ENCODE measurements at places on chromosomes 16 and 17.
A peak's percentile ranks its signal among the peaks of the same experiment; 100 is the strongest.

DNA sequence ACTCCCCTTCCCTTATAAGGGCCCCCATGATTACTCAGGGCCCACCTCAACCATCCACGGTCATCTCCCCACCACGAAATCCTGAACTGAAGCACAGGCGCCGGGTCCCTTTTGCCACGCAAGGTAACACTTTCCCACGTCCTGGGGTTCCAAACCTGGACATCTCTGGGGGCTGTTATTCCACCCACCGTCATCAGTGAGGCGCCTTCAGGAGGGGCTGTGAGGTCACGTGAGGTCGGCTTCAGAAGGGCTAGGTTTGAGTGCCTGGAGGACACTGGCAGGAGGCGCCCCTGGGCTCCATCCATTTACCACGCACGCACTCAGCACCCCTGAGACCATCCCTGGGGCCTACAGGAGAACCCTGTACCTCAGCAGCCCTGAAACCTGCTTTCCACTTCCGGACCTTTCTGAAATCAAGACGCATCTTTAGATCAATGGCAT lies 4.1 kb downstream of the CD2BP2 start:
- peak; percentile 56 for DNase-seq

DNA sequence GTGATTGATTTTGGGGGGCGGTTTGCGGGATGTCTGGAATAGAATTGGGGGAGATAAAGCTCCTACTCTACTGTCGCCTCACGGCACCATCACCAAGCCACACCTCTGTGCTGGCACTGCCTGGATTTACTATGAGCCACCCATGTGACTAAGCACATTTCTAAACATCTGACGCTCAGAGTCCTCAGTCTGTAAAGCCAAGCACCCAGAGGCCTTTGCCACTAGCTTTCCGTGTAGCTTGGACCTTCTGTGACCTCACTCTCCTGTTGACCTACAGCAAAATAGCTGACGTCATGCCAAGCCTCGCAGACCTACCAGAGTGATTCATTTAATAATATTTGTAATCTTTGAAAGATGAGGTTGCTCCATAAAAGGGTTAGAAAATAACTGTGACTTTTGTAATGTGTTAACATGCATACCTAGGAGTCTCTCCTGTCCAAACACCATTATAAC lies 38.5 kb upstream of the MYOCD start:
- no peak for DNase-seq

DNA sequence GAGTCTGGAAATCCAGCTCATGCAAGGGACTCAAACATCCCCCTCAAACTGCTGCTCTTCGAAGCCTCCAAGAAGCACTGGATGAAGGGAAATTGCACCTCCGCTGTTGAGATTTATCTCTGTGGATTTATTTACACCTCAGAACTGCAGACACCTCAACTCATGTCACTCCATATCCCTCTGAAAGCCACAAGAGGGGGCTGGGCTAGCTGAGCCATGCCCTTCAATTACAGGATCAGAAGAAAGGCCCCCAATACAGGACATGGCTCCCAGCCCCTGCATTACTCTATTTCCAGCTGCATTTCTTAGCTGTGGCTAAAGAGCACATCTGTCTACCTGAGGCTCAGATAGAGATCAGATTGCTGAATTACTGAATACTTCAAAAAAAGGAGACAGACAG lies 103.1 kb upstream of the DYNLRB2 start:
- DNase-seq = no peak

GRCh38 chr17:81682565-81683207 lies 911 bp downstream of the ARL16 start:
- DNase-seq = no peak

DNA sequence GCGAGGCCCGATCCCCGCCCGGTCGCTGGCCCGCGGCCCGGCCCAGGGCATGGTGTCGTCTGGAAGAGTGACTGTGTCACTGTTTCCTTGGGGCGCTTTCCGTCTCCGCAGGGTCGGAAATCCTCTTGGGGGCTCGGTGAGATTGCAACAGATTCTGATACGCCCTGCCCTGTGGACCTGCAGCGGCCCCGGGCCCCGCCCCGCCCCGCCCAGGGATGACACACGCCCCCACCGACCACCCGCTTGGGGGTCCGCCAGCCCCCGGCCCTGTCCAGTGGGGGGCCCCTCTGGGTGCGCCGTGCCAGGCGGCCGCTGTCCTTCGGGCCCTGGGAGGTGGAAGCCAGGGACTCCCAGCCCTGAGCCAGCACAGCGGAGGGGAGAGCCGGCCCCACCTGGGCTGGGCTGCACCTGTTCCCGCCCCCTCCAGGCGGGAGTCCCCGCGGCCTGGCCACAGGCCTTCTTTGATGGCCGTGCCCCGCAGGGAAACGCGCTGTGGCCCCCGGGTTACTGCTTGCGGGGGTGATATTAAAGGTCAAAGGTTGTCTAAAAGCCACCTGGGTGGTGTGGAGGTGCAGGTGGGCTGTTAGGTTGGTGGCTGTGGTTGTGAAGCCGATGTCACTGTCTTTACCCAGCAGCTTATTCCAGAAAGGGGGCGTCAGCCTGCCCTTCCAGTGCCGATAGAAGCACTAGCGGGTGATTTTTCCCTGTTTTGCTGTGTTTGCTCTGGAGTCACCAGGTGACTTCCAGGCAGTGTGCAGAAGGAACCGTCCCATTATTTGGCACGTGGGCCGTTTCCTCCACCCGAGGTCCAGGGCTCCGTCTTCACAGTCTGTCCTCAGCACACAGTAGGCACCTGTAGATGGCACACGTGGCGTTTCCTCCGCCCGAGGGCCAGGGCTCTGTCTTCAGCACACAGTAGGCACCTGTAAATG lies 752 bp downstream of the TBC1D24 start:
- DNase-seq = no peak

DNA sequence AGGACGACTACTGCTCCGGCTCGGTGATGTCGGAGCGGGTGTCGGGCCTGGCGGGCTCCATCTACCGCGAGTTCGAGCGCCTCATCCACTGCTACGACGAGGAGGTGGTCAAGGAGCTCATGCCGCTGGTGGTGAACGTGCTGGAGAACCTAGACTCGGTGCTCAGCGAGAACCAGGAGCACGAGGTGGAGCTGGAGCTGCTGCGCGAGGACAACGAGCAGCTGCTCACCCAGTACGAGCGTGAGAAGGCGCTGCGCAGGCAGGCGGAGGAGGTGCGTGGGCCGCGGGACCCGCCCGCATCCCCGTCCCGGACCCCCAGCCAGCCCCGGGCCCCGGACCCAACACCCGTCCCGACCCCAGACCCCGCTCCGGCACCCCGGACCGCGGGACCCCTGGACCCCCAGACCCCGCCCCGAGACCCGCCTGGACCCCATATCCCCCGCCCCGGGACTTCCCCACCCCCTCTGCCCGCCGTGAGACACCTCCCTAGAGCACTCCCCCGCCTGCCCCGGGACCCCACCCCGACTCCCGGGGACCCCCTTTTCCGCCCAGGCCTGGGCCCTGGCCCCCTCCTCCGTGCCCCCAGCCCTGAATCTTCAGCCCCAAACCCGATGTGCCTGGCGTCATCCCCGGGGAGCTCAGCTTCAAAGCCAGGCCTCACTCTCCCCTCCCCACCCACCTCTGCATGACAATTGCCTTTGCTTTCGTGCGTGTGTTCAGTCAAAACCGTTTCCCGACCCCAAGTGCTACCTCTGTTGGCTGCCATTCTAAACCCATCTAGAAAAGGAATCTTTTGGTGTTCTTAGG lies 594 bp downstream of the MAPK8IP3 start:
- DNase-seq = no peak

- DNase-seq = no peak
Observed at GRCh38 chr17:34579979-34580684, 750 bp downstream of the TMEM132E start.

DNA sequence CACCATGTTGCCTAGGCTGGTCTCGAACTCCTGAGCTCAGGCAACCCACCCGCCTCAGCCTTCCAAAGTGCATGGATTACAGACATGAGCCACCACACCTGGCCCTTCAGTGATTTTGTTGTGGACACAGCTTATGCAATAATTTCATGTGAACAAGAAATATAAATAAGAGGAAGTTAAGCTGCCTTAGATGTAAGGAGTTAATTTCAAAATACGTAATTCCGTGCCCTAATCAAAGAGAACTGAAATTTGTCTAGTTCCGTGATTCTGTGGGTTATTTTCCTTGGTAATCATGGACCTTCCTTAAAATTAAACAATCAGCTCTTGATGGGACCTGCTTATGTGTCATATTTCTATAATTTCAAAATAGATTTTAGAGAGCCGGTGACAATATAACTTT lies 11.9 kb downstream of the TVP23A start:
- no peak for DNase-seq

DNA sequence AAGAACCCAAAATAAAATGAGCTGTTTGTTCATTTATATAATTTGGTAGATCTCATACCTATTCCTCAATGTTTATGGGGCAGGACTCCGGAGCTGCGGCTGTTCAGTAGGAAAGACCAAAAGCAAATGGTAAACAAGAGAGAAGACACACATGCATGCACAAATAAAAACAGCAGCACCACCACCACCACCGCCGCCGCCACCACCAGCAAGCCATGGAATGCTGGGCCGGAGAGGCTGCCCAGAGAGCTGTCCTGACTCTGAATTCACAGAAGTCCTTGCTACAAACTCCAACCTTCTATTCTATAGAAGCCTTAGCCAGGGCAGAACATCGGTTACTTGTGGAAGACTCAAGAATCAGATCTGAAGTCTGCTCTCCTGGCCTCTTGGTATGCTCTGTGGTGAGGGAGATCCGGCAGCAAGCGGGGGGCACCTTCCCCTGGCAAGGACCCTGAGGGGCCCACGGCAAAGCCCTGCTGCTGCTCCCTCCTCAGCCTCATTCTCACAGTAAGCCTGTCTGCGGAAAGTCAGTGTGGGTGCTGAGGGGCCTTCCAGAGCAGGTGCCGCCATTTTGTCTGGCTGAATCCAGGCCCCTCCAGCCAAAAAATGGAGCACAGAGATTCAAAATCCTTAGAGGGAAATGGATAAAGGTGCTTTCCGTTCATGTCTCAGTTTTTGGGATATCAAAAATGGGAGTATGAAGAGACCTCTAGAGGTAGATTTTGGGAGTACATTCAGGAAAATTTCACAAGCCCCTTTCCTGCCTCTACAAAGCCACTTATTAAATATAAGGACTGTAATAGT lies 6.4 kb upstream of the FOXJ1 start:
- no peak for DNase-seq

DNA sequence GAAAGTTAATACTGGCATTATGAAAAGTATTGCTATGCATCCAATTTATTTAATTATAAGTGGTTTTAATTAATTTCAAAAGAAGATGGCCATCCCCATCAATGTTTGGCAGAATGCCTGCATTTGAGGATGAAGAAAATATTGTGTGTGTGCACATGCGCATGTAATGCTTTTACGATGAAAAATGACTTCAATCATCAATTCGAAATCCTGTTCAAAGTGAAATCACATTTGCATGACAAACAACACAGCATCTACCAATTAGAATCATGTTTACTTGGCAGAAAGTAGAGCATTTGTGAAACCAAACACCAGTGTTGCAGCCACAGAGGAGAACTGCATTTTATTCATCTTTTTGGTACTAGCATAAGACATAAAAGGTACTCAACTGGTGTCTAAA lies 191.9 kb upstream of the PIRT start:
- DNase-seq = no peak

DNA sequence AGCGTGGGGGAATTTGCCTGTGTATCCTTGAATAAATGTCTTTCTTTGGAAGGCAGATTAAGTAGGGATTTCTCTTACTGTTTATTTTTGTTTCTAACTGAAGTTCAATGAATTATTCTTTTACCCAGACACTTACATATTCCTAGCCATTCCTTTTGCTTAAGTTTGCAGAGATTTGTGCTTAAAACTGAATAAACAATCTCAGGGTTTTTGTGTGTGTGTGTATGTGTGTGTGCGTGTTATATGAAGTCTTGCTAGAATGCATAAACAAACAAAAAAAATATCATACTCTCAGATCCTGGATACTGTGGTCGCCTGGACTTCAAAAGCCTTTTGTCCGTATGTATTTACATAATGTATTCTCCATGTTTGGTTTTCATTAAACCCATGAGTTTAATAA lies 672.8 kb downstream of the MAF start:
- no peak for DNase-seq

- no peak for DNase-seq
Observed at GRCh38 chr16:67841198-67841815, 813 bp upstream of the THAP11 start.

DNA sequence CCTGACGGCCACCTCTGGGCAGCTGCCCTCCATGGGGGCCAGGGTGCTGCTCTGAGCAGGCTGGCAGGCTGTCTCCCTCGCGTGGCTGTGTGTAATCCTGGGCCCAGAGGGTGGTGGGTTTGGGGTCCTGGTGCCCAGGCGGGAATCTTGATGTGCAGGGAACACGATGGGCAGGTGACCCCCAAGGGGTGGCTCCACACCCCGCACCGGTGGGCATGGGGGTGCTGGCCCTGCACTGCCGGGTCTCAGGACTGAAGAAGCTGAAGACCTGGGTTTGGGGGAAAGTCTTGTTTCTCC lies 8.6 kb downstream of the CHMP6 start:
- no peak for DNase-seq

DNA sequence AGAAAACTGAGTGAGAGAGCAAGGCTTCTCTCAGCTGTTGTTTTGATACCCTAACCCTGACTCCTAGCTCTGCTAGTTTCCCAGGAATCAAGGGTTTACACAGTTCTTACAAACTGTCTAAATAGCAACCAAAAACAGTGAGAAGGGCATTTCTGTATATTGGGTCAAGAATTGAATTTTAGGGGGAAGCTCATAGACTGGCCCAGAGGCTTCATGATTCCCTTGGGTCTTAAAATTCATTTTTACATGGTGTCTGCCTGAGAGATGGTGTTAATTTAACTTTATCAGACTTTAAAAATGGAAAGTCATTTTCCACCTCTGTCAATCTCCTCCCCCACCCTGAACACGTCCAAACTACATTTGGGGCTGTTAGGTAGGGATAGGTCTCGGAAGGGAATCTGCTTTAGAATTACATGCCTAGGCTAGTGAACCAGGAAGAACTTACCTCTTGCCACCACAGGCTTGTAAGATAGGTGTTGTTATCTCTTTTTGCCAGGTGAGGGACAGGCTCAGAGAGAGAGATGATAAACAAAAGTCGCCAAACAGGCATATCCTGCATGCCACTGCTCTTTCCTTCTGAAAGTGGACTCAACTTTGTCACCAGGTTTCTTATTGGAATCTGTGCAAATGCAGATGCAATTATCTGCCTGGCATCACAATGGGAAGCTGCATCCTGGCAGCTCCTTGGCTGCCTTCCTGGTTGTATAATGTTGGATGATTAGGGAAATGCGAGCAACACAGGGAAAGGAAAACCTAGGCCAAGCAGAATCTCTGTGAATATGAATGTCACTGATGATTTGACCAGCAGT lies 3.1 kb downstream of the PHAF1 start:
- no peak for DNase-seq

GRCh38 chr17:74296548-74296936 lies 22.5 kb downstream of the DNAI2 start:
- no peak for DNase-seq

- DNase-seq = no peak
Observed at GRCh38 chr17:21474815-21475214, 98.7 kb downstream of the KCNJ12 start.

GRCh38 chr17:21174713-21175112 lies 39.2 kb downstream of the TMEM11 start:
- peak; percentile 14 for DNase-seq

- no peak for DNase-seq
Observed at GRCh38 chr17:56809106-56809819, 24.5 kb downstream of the C17orf67 start.

GRCh38 chr17:43556292-43556691 lies 10.2 kb upstream of the ETV4 start:
- DNase-seq = no peak

GRCh38 chr16:89506113-89506504 lies 2.1 kb upstream of the SPG7 start:
- no peak for DNase-seq

Data from activated naive CD4-positive, alpha-beta T cell treated with anti-CD3 and anti-CD28 coated beads, Interleukin-2, amount 50 U/mL, for 72 hours (primary cell).